ENCODE measurements at places on chromosomes 3 and 15. TPM values are rescaled to one million over a fixed set of nuclear protein-coding genes. Genes with fewer than 3 reads are reported as not detected.

The CYP19A1 gene
- not detected for total RNA-seq

The ZNF620 gene
- 5.5 TPM for total RNA-seq

The CLDN16 gene
- not detected for total RNA-seq

The WNT5A gene
- not detected for total RNA-seq

The GRIP2 gene
- 0.15 TPM for total RNA-seq

The IQCF5 gene
- total RNA-seq = not detected

DNA sequence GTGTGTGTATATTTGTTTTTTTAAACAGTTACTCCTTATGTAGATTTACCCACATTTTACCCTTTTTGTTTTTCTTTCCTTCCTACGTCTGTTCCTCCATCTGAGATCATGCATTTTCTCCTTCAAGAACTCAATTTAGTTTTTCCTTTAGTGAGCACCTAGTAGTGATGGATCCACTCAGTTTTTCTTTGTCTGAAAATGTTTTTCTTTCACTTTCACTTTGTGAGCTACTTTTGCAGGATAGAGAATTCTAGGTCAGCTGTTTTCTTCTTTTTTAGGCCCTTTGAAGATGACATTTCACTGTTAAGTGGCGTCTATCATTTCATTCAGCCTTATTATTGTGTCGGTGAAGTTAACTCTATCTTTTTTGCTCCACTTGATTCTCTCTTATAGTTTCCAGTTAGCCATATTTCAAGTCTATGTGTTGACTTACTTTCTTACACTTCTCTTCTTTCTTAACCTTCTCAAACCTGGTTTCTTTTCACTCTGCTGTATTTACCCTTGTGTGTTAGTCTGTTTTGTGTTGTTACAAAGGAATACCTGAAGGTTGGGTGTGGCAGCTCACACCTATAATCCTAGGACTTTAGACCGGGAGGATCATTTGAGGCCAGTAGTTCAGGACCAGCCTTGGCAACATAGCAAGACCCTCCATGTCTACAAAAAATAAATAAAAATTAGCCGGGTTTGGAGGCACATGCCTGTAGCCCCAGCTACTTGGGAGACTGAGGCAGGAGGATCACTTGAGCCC is 55.8 kb downstream of the PRKCI start:
- no peak for DNase-seq

- peak; percentile 74 for DNase-seq
These were observed 61.8 kb downstream of the SLC12A8 start for GRCh38 chr3:125150525-125151441.

DNA sequence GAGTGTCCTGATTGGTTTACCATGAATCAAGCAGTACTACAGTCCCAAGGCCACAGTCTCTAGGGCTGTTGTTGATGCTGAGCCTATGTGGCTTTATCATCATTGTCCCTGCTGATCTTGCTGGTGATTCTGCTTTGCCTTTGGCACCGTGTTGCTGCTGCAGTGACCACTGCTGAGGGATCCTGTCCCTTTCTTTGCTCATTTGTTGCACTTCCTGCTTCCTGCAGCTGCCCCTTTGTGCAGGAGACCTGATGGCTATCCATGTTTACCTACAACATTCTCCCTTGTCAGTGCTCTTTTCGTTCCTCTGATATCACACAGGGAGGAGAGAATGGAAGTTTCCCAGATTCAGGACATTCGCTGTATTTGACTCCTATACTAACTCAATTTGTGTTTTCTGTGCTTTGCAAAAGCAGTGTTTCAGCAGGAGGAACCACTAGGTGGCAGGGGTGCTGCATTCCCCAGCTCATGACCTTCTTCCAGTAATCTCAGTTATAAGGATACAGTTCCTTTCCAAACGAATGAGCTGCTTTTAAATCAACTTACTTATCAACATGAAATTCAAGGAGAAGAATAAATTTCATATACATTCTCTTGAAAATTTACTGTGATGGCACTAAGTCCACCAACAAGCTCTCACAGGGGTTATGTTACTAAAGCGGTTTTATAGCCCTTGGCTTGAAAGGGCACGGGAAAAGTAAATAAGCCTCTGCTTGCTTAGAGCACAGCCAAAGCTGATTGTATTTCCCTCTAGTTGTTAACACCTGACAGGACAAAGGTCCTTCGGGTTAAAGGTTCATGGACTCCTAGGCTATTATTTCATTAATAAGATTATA is 9.7 kb upstream of the THUMPD3 start:
- DNase-seq = peak; percentile 71

DNA sequence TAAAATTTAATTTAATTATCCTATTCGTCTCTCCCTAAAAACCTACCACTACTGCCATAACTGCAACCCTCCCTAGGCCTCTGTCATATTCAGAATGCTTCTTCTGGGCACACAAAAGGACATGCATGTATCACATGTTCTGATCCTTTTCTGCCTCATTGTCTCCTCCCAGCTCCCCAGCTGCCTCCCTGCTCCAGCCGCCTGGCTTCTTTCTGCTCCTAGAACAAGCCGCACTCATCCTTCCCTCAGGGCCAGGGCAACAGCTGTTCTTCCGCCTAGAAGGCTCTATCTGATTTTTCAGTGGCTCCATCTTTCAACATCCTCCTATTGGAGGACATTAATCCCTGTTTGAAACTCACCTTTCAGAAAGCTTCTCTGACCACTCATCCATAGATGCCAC is 38.6 kb downstream of the TMED3 start:
- no peak for DNase-seq

DNA sequence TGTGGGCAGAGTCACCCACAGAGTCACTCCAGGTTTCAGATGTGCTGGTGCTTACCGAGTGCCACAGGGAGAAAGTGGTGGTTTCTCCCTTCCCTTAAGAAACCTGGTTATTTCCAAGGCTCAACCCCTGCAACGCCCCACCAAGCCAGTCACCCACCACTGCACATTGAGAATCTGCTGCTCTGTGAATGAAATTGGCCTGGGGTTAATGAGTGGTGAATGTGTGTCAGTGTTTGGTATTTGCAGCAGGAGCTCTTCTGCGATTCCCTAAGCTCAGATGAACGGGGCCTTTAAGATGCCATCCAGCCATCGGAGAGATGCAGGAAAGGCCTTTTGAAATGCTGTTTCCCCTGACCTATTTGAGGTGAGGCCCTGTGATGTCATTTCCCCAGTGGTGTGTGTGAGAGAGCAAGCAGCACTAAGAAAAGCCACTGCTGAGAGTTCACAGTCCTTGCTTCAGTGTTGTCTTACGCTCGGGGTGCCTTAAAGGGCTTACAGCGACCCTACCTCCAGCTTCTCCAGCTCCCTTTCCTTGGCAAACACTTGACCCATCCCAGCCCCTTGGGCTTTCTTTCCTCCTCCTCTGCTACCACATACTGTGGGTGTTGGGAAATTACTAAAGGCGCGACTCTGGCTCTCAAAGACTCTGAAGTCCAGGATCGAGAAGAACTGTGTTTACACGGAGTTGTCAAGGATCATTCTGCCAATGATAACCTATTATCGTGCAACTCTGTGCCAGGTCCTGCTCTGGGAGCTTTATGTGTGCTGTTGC is 68.9 kb downstream of the SMAD3 start:
- peak; percentile 82 for DNase-seq

DNA sequence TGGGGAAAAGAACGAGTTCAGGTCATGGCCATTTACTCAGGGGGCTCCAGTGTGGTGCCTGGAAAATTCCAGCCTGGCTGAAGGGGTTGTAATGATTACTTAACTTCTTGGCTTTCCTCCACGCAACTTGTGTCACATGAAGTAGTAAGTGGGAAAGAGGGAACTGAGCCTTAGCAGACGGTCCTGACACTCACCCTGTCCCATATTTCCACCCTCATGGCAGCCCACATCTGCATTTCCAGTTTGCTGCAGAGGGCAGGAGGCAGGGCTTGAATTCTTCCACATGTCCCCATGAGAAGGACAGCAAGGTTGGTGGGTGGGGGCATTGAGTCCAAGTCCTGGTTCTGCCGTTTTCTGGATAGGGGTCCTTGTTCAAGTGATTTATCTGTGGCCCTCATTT is 7.8 kb upstream of the CAMP start:
- DNase-seq = no peak

- DNase-seq = no peak
These were observed 201.1 kb downstream of the TLE3 start for GRCh38 chr15:69896606-69897005.

GRCh38 chr3:123431658-123432324 is 17.1 kb downstream of the ADCY5 start:
- no peak for DNase-seq

GRCh38 chr3:129694228-129694627 is 87.8 kb upstream of the PLXND1 start:
- no peak for DNase-seq

DNA sequence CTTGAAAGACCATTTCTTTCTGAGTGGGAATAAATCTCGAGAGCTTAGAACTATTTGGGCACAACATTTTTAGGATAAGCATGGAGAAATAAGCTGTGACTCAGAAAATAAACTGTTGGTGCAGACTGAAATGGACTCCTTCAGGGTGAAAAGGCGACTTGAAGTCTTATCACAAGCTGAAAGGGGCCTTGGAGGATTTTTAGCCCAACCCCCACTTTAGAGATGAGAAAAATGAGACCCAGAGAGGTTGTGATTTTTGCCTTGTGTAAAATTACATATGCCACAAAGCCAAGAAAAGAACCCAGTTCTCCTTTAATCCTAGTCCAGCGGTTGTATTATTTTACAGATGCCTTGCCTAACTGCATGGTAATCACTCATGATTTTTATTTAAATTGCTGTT is 1.5 kb downstream of the ATP1B3 start:
- DNase-seq = no peak

DNA sequence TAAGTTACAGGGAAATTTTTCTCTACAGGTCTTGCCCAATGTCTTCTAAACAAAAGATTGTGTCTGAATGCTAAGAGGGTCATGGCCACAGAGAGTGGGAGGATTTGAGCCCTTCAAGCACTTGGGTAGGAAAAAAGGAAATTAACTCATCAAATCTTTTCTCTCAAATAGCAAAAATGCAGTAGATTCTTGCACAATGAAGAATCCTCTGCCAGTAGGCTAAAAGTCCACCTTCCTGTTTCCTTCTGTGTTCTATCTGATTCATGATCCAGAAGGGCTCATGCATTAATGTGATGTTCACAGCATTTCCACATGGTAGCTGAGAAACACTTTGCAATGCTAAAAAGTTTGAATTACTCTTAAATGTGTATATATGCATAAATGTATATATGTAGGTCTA is 177.1 kb downstream of the CD47 start:
- no peak for DNase-seq

GRCh38 chr15:92068121-92068520 is 214.6 kb downstream of the SLCO3A1 start:
- DNase-seq = no peak

DNA sequence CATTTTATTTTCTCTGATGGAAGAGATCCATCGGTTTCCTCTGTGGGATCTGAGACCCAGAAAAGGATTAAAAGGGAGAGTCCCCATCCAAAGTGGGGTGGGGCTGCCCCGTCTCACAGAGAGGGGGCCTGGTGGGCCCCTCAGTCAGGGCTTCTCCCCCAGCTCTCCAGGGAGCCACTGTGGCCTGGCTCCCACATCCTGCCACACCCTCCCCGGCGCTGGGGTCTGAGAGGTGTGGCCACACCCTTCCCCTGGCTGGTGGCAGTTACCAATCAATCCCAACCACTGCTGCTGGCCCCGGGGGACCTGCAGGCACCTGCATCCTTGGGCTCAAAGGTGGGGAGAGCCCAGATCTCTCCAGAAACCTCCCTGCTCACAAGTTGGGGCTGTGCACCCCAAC is 161.8 kb upstream of the IQSEC1 start:
- DNase-seq = peak; percentile 51

DNA sequence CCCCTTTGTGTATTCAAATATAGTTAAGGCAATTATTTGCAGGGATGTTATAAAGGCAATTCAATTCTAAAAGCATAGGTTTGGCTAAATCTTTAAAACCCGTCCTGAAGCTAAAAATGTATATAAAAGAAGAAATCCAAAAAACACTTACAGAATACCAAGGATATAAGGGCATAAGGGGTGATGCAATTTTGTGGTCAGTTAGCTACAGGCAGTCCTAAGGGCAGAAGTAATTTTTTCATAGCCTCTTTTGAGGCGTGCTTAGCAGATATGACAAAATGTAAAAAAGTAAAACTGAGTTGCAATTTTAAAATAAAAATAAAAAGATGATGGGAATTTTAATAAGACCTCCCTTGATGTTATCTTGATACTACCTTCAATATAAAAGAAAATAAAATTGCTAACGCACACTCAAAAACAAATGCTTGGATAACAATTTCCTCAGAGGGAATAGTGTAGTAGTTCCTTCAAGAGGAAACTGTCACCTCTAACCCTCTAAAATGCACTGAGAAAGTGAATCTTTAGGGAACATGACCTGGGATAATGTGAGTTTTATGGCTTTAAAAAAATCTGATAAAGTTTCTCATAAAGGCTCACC is 104.2 kb downstream of the MYH15 start:
- no peak for DNase-seq

- no peak for DNase-seq
These were observed 372.6 kb upstream of the NR2F2 start for GRCh38 chr15:95957861-95958260.

- DNase-seq = no peak
These were observed 45.5 kb downstream of the LIMD1 start for GRCh38 chr3:45640091-45640507.

- DNase-seq = no peak
These were observed 306.2 kb downstream of the NLGN1 start for GRCh38 chr3:173703771-173704170.

DNA sequence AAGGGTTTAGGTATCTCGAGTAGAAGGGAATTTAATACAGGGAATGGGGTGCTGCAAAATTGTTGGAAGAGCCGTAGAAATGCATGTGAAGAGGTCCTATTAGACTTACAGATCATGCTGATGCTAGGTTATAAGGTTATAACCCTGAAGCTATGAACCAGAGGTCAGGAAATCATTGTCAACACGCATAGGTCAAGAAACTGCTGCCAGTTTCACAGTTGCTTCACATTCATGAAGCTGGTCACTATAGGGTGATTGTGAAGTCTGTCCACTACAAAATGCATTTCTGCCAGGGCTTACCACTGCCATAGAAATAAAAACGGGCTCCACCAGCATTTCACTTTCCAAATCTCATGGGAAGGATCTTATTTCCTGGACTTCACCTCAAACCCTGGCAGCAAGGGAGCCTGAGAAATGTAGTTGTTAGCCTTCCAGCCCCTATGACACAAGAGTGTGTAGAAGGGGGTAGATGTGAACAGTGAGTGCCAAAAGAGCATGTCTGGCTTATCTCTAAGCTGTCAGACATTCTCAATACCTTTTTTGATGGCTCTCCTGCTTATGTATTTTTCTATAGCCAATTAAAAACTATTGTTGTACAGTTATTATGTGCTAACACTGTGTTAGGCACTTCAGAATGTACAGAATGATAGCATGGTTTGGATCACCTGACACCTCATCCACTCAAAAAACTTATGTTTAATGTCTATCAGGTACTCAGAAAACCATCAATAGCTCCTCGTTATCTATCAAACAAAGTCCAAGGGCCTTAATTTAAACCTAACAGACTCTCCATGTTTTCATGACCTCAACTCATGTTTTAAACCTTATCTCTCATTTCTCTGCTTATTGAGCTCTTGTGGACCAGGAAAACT is 148.3 kb upstream of the TSC22D2 start:
- no peak for DNase-seq

- no peak for DNase-seq
These were observed 363.4 kb downstream of the GAP43 start for GRCh38 chr3:115986555-115987207.

- DNase-seq = no peak
These were observed 32.1 kb upstream of the NUDT16 start for GRCh38 chr3:131349454-131349853.
